Heart right ventricle (tissue), 16 donors: ENCODE measurements at places on chromosomes 7 and 10. TPM values are rescaled to one million over a fixed set of nuclear protein-coding genes. Genes with fewer than 3 reads are reported as not detected.

GRCh38 chr7:39430909-39431641 lies 135.1 kb upstream of the YAE1 start:
- no peak for DNase-seq

GRCh38 chr10:92079003-92079402 lies 155.4 kb downstream of the BTAF1 start:
- DNase-seq: no peak

DNA sequence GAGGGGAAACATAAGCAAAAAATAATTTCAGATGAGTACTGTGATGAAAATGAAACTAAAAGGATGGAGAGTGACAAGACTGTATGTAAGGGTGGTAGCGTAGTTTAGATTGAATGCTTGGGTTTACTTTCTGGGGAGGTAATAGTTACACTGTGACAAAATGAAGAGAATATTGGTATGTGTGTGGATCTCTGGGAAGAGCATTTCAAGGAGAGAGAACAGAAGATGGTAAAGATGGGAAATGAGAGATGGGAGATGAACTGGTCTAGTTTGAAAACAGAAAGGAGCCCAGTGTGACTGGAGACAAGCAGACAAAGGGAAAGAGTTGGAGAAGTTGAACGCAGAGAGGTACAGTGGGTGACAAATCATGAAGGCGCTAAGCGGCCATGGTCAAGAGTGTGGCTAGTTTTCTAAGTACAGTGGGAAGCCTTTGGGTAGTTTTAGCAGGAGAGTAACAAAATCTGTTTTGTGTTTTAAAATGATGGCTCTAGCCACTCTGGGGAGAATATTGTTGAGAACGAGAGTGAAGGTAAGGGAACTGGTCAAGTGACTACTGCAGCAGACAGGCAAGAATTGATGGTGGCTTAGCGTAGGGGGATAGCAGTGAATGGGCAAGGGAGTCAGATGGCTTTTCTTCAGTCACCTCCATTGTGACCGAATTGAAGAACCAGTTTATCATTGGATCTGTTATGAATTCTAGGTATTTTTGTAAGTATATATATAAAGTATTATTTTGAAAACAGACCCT lies 22.6 kb downstream of the PALS2 start:
- DNase-seq: no peak

DNA sequence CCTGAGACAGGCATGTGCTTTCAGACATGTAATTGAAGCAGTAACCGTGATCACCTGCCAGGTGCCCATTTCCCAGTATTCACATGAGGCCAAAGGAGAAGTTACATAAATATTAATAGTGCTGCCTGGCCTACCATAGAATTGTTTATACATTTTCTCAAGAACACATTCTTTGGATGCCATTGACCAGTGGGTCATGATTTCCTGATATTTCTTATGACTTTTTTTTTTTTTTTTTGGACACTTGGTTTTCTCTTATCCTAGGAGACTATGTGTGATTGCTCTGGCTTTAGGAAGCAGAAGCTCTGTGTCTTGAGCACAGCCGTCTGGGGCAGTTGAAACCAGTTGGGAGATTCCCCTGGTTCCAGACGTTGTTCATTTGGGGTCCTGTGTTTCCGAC lies 143.9 kb upstream of the NPS start:
- no peak for DNase-seq

- DNase-seq: no peak
Measured at GRCh38 chr7:38198366-38198765, 20.3 kb downstream of the STARD3NL start.

DNA sequence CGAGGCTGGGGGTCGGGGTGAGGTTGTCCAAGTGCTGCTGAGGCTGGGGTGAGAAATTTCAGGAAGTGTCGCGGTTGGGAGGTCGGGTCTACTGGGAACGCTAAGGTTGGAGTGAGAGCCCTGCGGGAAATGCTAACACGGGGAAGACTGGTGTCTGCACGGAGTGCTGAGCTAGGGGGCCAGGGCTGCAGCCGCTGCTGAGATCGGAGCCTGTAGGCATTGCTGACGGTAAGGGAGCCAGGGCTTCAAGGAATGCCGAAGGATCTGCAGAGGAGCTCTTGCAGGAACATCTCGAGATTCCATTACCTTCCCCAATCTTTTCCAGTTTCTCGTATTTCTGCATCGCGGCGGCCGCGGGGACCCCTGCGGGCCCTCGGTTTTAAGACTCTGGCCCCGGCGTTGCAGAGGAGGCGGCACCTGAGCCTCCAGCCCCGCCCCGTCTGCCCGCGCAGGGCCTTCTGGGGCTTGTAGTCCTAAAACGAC lies at the start of gene CDK5:
Gene CDK5 (minus strand): TSS at position 392 of the 483 bp plus-strand sequence. CDS start 49 bp downstream, at position 343.
- no peak for DNase-seq

GNAT3 gene
- not detected for polyA plus RNA-seq

DNA sequence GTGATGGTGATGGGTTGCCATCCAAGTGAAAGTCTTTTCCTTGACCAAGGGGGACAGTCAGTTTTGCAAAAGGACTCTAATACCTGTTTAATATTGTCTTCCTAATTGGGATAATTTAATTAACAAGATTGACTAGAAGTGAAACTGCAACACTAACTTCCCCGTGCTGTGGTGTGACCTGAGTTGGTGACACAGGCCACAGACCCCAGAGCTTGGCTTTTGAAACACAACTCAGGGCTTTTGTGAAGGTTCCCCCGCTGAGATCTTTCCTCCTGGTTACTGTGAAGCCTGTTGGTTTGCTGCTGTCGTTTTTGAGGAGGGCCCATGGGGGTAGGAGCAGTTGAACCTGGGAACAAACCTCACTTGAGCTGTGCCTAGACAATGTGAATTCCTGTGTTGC lies 6.9 kb downstream of the PPIF start:
- DNase-seq: no peak

GRCh38 chr7:129493555-129493954 lies 8.8 kb upstream of the SMKR1 start:
- DNase-seq: no peak

DNA sequence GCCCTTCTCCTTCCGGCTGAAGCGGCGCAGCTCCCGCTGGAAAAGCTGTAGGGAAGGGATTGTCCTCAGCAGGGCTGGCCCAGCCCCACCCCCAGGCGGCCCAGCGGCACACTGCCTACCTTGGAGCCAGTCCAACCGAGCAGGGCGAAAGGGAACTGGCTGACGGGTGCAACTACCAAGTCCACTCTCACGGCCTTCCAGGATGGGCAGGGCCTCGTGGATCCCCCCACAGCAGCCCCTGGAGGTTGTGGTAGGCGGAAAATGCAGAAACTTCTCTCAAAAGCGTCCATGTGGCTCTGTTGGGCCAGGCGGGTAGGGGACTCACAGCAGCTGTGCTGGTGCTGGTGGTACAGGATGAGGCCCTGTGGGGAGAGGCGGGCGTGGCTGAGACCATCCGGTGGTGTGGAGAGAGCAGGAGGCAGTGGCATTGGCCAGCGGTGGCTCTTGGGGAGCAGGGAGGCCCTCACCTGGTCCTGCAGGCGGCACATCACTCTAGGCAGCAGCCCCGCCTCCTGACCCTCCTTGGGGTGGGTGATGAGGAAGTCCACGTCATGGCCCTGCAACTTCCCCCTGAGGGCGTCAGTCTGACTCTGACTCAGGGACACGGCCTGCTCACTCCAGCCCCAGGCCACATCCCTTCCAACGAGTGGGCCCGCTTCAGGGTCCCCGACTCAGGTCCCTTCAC lies 8.4 kb upstream of the PGAM2 start:
- peak; percentile 83 for DNase-seq

GRCh38 chr10:123301077-123301857 lies 147.1 kb downstream of the BUB3 start:
- DNase-seq: peak; percentile 13

RAPGEF5 gene
- 4.3 TPM for polyA plus RNA-seq

TMEM270 gene
- polyA plus RNA-seq: not detected

DNA sequence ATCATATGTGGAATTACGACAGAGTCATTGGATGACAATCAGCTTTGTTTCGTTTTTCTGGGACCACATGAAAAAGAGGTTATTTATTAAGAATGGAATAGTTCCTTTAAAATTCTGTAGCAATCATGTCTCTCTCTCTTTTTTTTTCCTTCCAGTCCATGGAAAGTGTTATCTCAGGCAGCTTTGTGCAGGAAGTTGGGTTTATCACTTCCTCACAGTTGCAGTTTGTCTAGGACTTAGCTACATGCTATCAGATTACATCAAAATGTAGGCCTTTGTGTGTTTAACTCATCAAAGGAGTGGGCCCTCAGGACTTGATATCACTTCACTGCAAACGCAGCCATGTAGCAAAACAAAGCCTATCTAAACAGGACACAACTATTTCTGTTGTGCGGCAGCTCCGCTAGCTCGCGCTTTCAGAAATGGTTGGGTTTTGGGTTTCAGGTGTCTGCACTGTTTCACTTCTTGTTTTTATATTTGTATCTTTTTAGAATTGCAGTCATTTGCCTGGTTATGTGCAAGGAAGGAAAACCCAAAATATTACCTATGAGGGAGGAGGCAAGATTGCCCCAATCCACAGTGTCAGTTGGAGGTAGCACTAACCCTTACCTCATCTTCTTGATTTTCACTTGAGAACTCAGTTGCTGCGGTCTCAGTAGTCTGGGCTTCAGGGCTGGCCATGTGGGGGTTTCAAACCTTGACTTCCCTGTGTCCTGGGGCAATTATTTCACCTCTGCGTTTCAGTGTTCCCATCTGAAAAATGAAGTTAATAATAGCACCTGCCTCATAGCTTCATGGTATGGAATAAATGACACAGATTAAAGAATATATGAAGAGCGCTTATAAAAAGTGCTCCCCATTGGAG lies 66.7 kb downstream of the HHEX start:
- DNase-seq: peak; percentile 11

SGPL1 gene
- 5.9 TPM for polyA plus RNA-seq

GRCh38 chr7:30950197-30950596 lies 13.6 kb upstream of the GHRHR start:
- DNase-seq: no peak

- DNase-seq: no peak
Measured at GRCh38 chr10:80700252-80700651, 162.6 kb downstream of the SH2D4B start.

SFRP5 gene
- polyA plus RNA-seq: 0.42 TPM

DNA sequence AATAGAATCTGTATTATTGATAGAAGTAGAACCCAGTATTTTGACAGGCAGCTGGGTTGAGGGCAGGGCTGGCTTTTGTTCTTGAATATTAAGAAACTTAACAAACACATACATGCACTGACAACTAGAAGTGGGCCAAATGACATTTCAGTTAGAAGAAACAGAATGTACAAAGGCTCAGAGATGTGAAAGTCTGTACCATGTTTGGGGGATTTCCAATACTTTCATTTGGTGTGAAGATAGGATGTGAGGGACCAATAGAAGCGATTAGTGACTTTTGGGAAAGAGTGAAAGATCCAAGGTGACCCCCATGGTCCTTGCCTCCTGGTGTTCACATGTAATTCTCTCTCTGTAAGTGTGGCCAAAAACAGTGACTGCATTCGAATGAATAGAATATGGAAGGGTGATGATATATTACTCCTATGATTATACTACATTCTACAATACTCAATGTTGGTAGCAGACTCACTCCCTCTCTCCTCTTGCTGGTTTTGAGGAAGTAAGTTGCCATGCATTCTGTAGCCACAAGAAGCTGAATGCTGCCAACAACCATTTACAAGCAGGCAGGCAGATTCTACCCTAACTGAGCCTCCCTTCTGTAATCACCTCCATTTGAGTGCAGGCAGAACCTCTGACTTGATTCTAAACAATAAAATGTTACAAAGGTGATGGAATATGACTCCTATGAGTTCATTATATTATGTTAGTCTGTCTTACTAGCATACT lies 151.4 kb downstream of the TMEM168 start:
- DNase-seq: no peak

DNA sequence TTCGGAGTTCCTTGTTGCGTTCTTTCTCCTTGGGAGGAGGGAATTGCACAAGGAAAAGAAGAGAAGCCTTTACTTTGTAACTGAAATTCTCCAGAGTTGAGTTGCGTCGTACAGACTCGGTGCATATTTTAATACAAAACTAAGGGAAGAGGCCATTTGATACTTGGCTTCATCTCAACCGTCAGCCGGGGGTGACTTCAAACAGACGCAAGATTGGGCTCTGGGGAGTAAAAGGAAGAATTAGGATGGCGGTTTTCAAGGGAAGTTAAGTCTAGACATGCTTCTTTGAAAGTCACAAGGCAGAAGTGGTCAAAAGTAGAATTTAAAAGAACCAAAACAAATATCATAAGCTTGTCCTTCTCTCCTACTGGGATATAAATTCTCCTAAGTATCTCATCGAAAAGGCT lies 1.6 kb downstream of the PRR15 start:
- no peak for DNase-seq

GRCh38 chr10:74051736-74052342 lies 53.9 kb downstream of the VCL start:
- no peak for DNase-seq

GRCh38 chr10:79387466-79387973 lies 40.3 kb downstream of the PPIF start:
- DNase-seq: no peak

GRCh38 chr10:82091413-82091812 lies 216.4 kb downstream of the NRG3 start:
- no peak for DNase-seq

TRIP6 gene
- polyA plus RNA-seq: 26.3 TPM

DNA sequence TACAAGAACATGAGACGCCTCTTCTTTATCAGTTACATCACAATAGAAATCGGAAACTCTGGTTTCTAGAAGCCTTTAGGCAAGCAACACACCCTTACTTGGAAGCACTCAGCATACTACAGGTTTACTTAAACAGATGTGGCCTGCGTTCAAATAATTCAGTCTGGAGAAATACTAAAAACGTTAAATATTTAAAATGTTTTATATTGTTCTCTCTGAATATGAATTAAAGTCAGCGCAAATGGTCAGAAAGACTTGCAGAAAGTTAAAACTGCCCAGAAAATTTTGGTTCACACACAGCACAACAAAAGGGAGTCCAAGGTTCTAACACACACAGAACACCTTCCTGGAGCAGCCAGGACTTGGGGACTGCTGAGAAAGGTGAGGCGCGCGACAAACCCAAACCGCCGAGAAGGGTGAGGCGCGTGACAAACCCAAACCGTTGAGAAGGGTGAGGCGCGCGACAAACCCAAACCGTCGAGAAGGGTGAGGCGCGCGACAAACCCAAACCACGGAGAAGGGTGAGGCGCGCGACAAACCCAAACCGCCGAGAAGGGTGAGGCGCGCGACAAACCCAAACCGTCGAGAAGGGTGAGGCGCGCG lies 25.8 kb downstream of the ESYT2 start:
- no peak for DNase-seq

GRCh38 chr10:22599048-22599561 lies 115.3 kb downstream of the PIP4K2A start:
- no peak for DNase-seq

DNA sequence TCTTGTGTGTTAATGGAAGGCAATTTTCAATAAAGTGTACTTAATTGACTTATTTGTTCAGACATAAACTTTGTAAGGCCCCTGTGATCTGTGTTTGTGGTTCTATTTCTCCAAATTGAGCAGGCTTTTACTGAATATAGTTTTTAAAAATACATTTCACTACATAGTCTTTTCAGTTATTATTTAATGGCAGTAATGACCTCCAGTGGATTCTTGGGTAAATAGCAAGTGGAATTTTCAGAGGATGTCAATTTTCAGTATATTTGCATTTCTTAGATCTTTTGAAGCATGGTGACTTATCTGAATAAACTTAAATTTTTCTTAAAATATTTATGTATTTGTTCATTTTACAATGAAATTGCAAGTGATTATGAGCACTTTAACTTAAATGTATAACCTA lies 203.1 kb upstream of the PCLO start:
- no peak for DNase-seq
